ENCODE measurements at places on chromosomes 12 and 14.

DNA sequence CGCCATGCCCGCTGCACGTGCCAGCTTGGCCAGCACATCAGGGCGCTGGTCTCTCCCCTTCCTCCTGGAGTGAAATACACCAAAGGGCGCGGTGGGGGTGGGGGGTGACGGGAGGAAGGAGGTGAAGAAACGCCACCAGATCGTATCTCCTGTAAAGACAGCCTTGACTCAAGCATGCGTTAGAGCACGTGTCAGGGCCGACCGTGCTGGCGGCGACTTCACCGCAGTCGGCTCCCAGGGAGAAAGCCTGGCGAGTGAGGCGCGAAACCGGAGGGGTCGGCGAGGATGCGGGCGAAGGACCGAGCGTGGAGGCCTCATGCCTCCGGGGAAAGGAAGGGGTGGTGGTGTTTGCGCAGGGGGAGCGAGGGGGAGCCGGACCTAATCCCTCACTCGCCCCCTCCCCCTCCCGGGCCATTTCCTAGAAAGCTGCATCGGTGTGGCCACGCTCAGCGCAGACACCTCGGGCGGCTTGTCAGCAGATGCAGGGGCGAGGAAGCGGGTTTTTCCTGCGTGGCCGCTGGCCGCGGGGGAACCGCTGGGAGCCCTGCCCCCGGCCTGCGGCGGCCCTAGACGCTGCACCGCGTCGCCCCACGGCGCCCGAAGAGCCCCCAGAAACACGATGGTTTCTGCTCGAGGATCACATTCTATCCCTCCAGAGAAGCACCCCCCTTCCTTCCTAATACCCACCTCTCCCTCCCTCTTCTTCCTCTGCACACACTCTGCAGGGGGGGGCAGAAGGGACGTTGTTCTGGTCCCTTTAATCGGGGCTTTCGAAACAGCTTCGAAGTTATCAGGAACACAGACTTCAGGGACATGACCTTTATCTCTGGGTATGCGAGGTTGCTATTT lies 914 bp upstream of the CCND2 start:
- DNase-seq: peak; percentile 70

DNA sequence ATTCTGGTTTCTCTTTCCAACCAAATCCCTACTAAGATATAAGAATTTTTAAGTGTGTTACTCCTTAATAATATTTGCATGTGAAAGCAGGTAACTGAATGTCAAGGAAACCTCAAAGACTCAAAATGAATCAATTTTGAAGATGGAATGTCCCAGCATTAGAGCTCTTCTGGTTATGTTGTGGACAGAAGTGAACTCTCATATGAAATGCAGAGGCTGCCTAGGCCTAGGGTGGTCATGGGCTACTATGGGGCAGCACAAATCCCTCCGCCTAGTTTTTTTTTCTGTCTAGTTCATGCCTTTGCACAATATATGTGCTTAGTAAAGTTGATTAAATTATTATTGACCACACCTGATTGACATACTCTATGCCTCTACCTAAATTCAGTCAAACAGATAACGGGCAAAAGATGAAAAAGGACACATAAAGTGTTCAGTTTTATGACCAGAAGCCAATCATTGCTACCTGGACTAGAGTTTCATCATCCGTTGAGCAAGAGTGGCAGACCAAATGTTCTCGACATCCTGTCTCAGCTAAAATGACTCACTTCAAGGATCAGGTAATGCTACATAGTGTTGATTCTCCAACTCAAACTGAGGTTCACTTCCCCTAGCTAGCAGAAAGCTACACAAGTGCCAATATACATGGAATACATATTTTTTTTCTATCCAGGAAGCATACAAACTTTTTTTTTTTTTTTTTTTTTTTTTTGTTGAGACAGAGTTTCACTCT lies 1211.4 kb downstream of the VRK1 start:
- no peak for DNase-seq

GRCh38 chr12:76810671-76811419 lies 46.9 kb downstream of the ZDHHC17 start:
- DNase-seq: no peak

GRCh38 chr12:76312315-76312714 lies 35.9 kb downstream of the BBS10 start:
- no peak for DNase-seq

DNA sequence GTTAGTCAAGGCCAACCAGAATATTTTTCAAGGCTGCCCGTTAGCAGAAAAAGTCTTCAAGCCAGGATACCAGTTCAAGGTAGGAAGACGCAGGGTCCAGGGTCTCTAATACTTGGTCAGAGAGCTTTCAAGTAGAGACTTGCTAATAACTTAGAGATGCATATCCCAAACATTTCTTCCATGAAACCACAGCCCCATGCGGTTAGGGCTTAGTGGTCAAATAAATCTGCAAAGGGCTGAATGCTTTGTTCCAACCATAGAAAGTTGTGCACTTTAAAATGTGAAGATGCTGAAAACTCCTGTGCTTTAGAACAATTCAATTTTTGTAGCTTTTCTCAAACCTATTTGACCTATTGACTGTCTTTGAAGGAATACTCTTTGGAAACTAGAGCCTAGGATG lies 208.9 kb downstream of the PIK3C2G start:
- no peak for DNase-seq

Data from left lung (tissue), 14 donors.